ENCODE measurements at places on chromosomes 1 and 21.

GRCh38 chr1:2961081-2961480, 60.2 kb upstream of the ACTRT2 start:
- no peak for DNase-seq

- no peak for DNase-seq
Observed at GRCh38 chr1:156704930-156705320, 458 bp downstream of the CRABP2 start.

- no peak for DNase-seq
Observed at GRCh38 chr21:41682719-41683179, 84.1 kb downstream of the RIPK4 start.

DNA sequence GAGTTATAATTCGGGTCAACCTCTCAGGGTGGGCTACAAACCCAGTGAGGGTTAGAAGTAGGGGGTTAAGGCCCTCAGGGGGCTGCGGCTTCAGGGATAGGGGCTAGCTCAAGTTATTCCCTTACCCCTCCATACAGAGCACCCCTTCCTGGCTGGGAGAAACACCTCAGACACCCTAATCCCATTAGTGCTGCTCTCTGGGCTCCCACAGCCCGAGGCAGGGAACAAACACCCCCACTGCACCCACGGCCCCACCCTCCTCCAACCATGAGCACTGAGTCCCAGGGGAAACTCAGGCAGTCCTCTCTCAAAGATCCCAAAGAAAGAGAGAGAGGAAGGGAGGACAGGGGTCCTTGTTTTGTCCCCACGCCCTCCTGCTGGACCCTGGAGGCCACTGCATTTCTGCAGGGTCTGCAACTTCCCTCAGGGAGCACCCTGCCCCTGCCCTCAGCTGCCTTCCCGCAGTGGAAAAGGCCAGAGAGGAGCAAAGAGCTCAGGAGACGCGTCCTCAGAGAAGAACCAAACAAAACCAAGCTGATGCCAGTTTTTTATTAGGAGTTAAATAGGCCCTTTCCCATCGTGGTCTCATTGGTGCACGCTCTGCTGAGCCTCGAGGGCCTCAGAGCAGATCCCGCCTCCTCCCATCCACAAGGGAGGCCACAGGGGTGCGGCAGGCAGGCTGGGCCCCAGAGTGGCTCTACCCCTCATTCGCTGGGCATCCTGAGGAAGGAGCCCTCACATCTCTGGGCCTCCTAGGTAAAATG, 1.4 kb upstream of the S100A4 start:
- no peak for DNase-seq

- peak; percentile 52 for DNase-seq
Observed at GRCh38 chr1:53485478-53486394, 26.5 kb downstream of the DMRTB1 start.

Data from kidney glomerular epithelial cell (primary cell).